ENCODE measurements at places on chromosomes 4 and X. TPM values are rescaled to one million over a fixed set of nuclear protein-coding genes. Genes with fewer than 3 reads are reported as not detected.

- no peak overlapping the region for H3K27ac ChIP-seq
- no peaks in the 10 kb centered on the region for H3K36me3 ChIP-seq
- no peaks in the 10 kb centered on the region for H3K4me1 ChIP-seq
Observed at GRCh38 chr4:25484243-25484721, 107.2 kb downstream of the ANAPC4 start.

GRCh38 chr4:175066923-175067627 lies 148.9 kb downstream of the ADAM29 start:
- H3K4me1 ChIP-seq: no peaks in the 10 kb centered on the region
- no peak overlapping the region for H3K4me3 ChIP-seq
- H3K27me3 ChIP-seq: no peaks in the 10 kb centered on the region

GRCh38 chr4:38254825-38255224 lies 294.6 kb downstream of the PTTG2 start:
- H3K36me3 ChIP-seq: no peaks in the 10 kb centered on the region
- H3K4me3 ChIP-seq: no peak overlapping the region
- H3K4me1 ChIP-seq: no peaks in the 10 kb centered on the region
- no peak for DNase-seq

- no peaks in the 10 kb centered on the region for H3K27me3 ChIP-seq
- no peaks in the 10 kb centered on the region for H3K4me1 ChIP-seq
Observed at GRCh38 chr4:37623940-37624339, 62.2 kb downstream of the RELL1 start.

- no peak for DNase-seq
- no peaks in the 10 kb centered on the region for H3K4me1 ChIP-seq
- H3K27ac ChIP-seq: no peak overlapping the region
- H3K36me3 ChIP-seq: no peaks in the 10 kb centered on the region
- H3K4me3 ChIP-seq: no peak overlapping the region
Observed at GRCh38 chr4:153937289-153937688, 148.4 kb upstream of the SFRP2 start.

DNA sequence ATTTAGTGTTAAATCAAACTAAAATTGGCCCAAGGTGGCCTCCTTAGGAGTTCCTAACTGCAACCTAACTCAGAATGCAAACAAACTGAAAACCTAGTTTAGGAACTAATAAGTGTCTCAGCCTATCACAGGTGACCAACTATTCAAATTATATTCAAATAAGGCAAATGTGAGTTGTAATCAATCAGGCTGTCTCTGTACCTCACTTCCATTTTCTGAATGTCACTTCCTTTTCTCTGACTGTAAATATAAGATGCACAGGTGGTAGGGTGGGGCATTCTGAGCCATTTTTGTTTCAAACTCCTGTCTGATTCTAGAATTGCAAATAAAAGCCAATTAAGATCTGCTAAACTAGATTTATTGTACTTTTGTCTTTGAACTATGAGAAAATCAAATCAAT lies 401.5 kb downstream of the PPP3CA start:
- H3K27ac ChIP-seq: no peak overlapping the region
- no peak for DNase-seq
- H3K4me3 ChIP-seq: no peak overlapping the region
- H3K27me3 ChIP-seq: no peaks in the 10 kb centered on the region
- no peaks in the 10 kb centered on the region for H3K4me1 ChIP-seq
- H3K36me3 ChIP-seq: no peaks in the 10 kb centered on the region

DNA sequence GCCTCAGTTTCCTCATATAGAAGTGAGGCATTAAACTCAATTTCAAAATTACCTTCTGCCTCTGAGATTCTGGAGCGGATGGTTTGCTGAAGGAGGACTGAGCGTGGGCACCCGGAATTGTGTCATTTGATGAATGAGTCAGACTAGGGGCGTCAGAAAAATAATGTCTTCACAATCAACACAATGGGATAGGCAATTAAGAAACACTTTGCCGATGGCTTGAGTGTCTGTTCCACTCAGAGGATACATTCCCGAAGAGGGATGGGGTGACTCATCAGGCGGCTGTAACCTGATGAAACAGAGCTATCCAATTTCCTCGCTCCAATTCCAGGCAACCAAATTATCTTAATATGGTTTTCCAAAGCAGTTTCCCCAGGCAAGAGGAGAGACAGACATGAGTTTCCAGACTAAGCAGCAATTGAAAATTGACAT lies 1.2 kb upstream of the CHRNA9 start:
- H3K4me1 ChIP-seq: no peaks in the 10 kb centered on the region
- H3K4me3 ChIP-seq: no peak overlapping the region
- no peak overlapping the region for H3K27ac ChIP-seq
- DNase-seq: no peak

DNA sequence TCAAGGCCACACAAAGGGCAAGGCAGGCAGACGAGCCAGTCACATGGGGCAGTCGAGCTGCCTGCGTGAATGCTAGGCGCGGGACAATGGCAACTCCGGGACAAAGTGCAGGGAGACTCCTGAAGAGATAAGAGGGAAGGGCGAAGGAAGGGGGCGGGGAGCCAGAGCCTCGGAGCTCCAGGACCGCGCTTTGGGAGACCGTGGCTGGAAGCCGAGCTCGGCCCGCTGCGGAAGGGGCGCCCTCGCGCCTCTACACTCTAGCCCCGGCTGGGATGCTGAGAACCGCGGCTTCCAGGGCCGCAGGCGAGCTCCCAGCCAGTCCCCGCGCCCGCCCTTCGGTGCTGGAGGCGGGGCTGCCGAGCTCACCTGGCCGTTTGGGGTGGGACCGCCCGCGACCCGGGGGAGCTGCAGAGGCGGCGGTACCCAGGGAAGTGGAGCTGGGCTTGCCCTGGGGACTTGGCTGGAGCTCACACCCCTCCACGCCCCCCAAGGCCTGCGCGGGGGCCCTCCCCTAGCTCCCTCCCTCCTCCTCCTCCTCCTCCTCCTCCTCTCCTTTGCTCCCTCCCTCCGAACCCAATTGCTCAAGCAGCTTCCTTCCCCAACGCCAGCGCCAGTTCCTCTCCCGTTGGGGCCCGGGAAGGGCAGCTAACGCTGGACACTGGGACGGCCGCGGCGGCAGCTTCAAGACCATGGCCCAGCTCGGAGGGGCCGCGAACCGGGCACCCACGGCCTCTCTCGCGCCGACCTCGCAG lies at the start of gene SOWAHD:
Gene SOWAHD (plus strand): TSS at position 610 of the 752 bp plus-strand sequence. CDS start 80 bp downstream, at position 690.
- H3K4me3 ChIP-seq: peak within 1 kb of the TSS; percentile 53
- peaks cover 31% of the 10 kb centered on the region for H3K4me1 ChIP-seq
- H3K27ac ChIP-seq: peak within 1 kb of the TSS; percentile 73

- no peaks in the 10 kb centered on the region for H3K27me3 ChIP-seq
- no peak overlapping the region for H3K4me3 ChIP-seq
- DNase-seq: no peak
- H3K27ac ChIP-seq: no peak overlapping the region
Observed at GRCh38 chr4:125420526-125420925, 105.8 kb downstream of the FAT4 start.

DNA sequence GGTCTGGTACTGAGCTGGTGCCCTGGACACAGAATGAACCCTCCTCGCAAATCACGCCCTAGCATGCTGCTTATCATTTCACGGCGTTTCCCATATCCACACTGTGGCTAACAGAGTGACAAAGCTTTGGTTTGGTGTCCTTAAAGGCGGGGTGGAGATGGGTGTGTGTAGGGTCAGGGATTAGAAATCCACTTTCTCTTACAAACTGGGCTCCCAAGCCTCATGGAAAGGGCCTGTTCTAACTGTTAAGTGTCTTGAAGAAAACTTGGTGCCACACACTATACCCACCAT lies 735 bp upstream of the CHRDL1 start:
- no peaks in the 10 kb centered on the region for H3K36me3 ChIP-seq
- DNase-seq: no peak
- H3K27me3 ChIP-seq: peaks cover 22% of the 10 kb centered on the region
- H3K4me3 ChIP-seq: peak overlapping the region; percentile 31
- no peak overlapping the region for H3K27ac ChIP-seq
- no peaks in the 10 kb centered on the region for H3K4me1 ChIP-seq

GRCh38 chr4:2168469-2169319 lies 73.2 kb downstream of the HAUS3 start:
- H3K4me3 ChIP-seq: no peak overlapping the region
- H3K36me3 ChIP-seq: peaks cover 34% of the 10 kb centered on the region
- H3K4me1 ChIP-seq: peaks cover 26% of the 10 kb centered on the region
- H3K27ac ChIP-seq: peak overlapping the region; percentile 38
- no peaks in the 10 kb centered on the region for H3K27me3 ChIP-seq
- DNase-seq: peak; percentile 59

DNA sequence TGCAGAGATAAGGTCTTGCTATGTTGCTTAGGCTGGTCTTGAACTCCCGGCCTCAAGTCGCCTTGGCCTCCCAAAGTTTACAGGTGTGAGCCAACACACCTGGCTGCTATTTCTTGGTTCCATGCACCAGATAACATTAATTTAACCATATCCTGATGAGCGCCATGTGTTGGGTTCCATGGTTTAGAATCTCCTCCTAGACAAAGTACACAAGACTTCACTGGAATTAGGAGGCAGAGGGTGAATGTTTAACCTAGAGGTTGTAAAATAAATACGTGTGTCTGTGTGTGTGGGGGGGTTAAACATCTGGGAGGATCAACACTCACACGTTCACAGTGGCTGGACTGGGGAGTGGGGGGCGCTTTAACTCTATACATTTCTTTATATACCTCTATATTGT lies 32.4 kb upstream of the SORCS2 start:
- no peak for DNase-seq
- H3K4me3 ChIP-seq: no peak overlapping the region
- no peaks in the 10 kb centered on the region for H3K36me3 ChIP-seq
- H3K4me1 ChIP-seq: no peaks in the 10 kb centered on the region

F9 gene
- not detected for polyA plus RNA-seq

FAM9C gene
- 0.31 TPM for polyA plus RNA-seq
